ENCODE measurements at places on chromosomes 1 and 21.

GRCh38 chr1:225919906-225920305 lies 4.1 kb downstream of the PYCR2 start:
- DNase-seq: no peak

DNA sequence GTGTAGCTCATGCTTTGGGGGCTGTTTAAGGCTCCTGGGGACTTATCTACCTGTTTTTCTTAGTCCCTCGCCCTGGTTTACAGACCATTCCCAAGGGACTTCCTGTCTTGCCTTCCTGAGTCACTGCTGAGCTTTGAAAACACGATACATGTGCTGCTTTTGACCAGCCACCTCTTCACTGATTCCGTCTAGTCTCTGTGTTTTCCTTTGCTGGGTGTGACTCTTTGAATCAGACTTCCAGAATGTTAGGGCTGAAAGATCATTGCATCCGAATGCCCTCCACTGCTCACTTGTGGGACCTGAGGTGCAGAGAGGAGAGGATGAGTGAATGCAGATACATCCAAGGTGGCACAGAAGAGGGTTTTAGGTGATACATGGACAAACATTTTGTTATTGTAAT lies 35.4 kb upstream of the CITED4 start:
- DNase-seq: no peak

- no peak for DNase-seq
These were observed 26.2 kb downstream of the KIF1B start for GRCh38 chr1:10236405-10237156.

- no peak for DNase-seq
These were observed 17.2 kb upstream of the SEMA4A start for GRCh38 chr1:156135930-156136871.

- DNase-seq: no peak
These were observed 4.6 kb downstream of the KRTAP10-12 start for GRCh38 chr21:44701541-44701940.

- DNase-seq: no peak
These were observed 1267.6 kb upstream of the ADGRL2 start for GRCh38 chr1:80533093-80533492.

DNA sequence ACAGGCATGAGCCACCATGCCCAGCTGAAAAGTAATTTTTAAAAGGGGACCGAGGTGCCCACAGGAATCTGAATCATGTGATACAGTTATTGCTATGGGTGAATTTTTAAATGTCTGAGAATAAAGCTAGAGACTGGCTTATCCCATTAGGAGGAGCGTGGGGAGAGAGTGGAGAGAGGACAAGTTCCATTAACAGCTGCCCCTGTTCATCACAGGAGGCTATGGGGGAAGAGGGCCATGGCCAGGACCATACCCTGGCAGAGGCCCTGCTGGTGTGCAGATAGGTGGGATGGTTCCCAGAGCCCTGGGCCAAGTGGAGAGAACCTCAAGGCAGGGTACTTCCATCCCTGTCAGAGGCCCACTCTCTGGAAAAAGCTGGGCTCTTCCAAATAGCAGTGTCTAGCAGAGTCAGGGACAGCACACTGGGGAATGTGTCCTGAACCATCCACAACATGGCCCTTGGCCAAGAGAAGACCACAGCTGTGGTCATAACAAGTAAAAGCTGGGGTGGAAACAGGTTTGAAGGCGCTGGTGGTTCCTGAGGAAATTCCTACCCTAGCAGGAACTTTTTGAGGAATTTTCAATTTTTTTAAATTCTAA lies 13.7 kb upstream of the ZNF691 start:
- no peak for DNase-seq

DNA sequence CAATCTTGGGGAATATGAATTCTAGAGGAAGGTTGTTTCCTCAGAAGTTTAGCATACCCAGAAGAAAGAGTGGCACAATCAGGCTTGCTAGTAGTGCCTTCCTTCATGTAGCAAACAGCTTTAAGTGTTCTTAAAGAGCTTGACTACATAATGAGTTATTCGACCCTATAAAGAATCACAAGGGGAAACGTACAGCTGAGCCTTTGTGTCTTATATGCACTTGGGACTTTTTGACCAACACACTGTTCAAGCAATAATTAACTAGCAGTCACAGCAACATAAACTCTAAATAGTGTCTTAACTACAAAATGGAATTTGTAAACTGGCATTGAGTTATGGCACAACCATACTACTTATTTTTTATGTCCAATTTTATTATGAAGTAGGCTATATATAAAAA lies 86.1 kb downstream of the TTLL7 start:
- no peak for DNase-seq

DNA sequence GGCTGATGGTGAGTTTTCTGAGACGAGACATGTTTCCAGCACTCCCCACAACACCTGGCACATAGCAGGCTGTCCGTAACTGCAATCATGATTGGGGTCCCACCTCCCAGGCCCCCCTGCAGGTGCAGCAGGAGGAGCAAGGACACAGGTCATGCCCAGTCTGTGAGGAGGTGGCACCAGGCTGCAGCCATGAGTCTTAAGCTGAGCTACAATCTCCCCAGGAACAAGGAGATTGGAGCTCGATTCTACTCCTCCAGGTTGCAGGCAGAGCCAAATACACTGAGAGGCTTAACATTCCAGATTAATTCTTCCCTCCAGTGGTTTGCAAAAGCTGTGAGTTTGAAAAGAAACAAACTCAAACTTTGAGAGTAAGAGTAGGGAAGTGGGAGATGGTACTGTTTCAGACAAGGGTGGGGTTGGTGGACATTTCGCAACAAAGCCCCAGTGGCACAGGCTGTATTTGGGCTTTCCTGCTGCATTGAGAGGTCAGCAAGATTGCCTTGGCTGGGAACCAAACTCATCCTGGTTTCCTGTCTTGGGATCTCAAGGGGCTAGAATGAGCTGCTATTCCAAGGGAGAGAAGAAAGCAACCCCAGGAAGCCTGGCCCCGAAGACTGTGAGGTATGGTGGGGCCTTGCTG lies 64.8 kb upstream of the GALNT2 start:
- DNase-seq: no peak

- DNase-seq: no peak
These were observed 148.0 kb downstream of the GALNT2 start for GRCh38 chr1:230215031-230215430.

DNA sequence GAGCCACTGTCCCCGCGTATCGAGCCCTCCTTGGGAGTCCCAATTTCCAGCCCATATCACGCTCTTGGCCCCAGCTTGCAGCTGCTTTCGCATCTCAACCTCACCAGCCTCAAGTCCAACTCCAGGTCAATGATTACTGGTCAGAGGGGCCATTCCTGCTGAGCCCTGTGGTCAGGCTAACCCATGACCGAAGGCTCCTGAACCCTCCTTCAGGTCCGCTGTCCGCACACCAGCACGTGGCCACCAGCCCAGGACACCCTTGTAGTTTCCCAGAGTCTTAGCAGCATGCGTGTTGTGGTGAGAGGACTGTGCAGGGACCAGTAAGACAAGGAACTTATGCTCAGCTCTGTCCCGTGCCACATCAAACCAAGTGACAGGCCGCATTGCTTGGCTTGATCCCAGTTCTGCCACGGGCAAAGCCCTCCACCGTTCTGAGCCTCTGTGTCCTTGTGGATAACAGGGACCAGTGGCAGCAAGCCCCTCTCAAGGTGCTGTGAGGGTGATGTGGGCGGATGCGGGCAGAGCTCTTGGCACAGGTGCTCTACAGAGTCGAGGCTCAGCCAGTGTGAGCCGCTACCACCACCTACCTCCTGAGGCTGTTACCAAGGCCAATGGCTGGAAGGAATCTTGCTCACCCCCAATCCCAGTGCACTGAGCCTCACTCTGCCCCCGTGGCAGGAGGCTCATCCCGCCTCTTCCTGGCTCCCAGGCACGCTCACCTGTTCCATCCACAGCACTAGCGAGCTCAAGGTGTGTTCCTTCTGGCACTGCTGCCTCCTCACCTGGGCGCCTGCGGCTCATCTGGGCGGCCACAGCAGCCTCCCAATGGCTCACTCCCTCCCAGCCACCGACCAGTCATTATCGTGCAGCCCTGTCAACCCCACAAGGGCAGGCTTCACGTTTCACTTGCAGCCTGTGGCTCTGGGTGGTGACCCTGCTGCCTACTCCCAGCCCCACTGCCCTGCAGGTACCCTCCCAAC lies 20.4 kb downstream of the KRTAP10-1 start:
- no peak for DNase-seq

DNA sequence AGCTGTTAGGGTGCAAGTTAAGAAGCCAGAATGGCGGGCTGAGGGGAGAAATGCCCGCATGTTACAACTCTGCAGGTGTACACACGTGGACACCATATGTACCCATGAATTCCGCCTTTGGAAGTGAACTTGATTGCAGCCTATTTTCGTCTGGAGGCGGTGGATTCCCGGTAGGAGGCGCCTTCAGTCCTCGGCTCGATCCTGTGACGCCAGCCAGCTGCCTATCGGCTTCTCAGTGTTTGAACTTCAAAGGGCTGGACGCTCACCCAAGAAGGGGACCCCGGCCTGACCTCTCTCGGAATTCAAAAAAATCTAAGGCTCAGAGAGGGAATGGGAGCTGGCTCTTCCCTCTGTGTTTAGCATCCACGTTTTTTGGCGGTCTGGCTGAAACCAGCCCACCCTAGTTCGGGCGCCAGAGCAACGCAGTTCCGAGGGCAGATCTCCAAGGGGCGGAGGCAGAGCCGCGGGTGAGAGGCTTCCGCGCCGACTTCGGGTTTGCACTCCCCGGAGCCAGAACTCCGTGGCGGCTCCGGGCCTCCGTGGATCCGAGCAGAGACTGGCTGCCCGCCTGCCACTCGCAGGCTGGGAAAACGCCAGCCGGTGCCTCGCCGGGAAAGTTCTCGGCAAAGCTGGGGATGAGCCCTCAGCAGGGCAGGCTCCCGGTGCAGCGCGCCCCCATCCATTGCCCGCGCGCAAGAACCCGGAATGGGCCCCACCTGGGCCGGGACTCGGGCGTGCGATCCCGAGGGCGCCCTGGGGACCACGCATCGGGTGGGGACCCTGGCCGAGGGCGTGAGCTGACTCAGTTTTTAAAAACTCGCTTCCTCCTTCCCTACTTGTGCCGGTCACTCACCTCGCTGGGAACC lies 996 bp upstream of the TMEM51 start:
- no peak for DNase-seq

- DNase-seq: peak; percentile 34
These were observed at the start of gene PGBD5 for GRCh38 chr1:230426246-230427093. PGBD5 (minus strand) TSS chr1:230426332; CDS start chr1:230425928, 404 bp downstream.

DNA sequence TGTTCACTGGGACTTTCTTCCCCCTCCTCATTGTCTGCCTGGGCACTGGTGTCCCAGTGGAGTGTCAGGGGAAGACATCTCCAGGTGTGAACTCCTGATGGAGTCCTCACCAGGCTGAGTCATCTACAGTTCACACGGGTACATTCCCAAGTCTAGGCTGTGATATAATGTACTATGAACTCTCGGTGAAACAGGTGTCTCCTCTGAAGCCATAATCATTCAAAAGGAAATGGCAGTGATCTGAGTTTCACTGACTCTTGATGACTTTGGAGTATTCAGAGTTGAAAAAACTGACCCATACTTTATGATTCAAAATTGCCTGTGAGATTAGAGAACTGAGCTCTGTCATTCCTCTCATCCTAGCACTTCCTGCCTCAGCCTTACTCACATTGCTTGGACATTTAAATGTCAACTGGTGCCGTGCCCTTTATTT lies 9.1 kb downstream of the LAMC2 start:
- DNase-seq: no peak

- DNase-seq: peak; percentile 69
These were observed 161.1 kb upstream of the COL6A1 start for GRCh38 chr21:45820171-45821091.

DNA sequence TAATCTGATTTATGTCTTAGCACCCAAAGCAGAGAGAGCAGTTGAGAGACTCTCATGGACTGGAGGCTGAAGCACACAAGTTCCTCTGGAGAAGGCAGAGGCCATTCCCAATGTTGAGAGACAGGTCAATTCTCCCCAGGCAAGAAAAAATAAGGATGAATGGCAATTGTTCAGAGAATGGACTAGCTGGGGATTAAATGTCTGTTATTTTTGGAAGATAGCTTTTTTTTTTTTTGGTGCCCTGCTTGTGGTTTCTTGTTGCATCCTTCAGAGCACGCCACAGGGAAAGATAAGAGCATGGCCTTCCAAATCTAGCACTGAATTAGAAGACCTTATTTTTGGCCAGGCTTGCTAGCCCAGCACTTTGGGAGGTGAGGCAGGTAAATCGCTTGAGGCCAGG lies 65.6 kb upstream of the ERRFI1 start:
- DNase-seq: no peak

- no peak for DNase-seq
These were observed 155.7 kb downstream of the PTPRC start for GRCh38 chr1:198794498-198794897.

DNA sequence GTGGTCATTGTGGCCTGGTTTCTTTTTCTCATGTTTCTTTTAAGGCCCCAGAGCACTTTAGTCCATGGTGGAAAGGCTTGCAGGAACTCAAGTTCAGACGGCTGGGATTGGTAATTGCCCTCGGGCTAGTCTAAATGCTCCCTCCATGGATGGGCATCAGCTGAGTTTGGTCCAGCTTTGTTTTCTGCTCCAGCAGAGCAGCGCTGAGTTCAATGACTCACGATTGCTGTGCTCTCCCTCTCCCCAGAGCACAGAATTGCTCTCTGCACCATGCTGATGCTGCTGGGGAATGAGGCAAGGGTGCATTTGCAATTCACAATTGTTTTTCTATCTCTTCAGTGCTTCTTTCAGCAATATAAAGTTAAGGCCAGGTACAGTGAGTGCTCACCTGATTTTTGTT lies 1.8 kb upstream of the OR2T6 start:
- DNase-seq: no peak

DNA sequence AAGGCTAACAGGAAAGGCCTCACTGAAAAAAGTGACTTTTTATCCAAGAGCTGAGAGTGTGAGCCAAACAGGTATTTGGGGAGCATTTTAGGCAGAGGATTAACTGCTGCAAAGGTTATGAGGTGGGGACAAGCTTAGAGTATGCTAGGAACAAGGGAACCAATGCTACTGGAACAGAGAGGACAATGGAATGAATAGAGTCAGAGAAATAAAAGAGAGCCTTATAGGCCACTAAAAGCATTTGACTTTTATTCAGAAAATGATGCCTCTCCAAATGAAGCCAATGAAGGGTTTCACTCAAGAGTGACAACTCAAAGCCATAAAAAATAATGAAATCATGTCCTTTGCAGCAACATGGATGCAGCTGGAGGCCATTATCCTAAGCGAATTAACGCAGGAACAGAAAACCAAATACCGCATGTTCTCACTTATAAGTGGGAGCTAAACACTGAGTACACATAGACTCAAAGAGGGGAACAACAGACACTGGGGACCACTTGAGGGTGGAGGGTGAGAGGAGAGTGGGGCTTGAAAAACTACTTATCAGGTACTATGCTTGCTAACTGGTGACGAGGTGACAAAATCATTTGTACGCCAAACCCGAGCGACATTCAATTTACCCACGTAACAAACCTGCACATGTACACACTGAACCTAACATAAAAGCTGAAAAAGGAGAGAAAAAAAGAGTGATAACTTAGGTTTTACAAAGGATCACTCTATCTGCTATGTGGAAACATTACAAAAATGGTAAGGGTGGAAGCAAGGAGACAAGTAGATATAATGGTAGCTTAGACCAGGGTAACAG lies 11.1 kb downstream of the PTP4A2 start:
- DNase-seq: no peak

DNA sequence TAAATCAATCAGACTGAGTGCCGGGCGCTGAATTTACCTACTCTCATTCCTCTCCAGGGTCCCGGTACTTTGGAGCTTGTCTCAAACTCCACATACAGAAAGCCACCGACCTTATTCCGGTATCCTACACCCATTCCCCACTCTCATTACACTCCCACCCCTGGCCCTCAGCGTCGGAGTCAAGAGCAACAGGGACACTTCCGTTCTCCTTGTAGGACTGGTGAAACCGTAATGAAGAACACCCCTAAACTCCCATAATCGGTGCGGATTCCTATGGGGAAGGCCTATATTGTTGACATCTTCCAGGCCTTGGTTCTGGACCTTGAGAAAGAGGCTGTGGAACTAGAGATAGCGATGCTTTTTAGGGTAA lies 798 bp downstream of the ZBED6 start:
- DNase-seq: no peak

Data from stimulated activated naive CD4-positive, alpha-beta T cell treated with Interleukin-2 at 50 U/mL for 16 hours (primary cell).